ENCODE measurements at places on chromosomes 2 and 18. TPM values are rescaled to one million over a fixed set of nuclear protein-coding genes. Genes with fewer than 3 reads are reported as not detected.

DNA sequence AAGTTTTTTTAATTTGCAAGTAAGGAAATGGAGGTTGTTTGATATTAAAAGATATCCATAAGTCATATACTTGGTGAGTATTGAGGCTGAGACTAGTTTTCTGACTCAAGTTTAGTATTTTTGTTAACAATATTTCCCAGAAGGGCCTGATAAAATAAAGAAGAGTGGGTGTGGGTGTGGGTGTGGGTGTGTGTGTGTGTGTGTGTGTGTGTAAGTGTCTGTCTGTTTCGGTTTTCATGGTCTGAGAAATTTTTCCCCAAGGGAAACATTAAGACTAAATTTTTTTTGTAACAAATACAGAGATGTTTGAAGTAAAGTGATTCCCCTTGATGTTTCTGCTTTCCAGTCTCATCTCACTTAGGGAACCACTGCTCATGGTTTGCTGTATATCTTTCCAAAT is 36.5 kb downstream of the PPM1B start:
- DNase-seq: no peak

- DNase-seq: no peak
Observed at GRCh38 chr2:19425419-19425818, 67.0 kb upstream of the OSR1 start.

DNA sequence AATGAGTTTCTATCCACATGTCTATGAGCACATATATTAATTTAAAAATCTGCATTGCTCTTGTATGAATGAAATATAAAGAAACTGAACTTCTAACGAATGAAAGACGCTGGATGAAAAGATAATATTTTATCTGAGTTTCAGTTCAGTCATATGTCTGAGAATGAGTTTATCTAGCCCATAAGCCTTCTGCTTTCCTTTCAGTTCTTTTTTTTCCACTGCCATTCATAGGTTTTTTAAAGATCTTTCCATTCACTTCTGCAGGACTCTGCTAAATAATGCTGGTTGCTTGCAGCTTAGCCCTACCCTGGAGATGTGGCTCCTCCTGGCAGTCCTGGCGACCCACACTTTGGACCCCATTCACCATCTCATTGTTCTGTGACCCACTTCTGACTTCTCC is 109.0 kb downstream of the BCL2 start:
- no peak for DNase-seq

DNA sequence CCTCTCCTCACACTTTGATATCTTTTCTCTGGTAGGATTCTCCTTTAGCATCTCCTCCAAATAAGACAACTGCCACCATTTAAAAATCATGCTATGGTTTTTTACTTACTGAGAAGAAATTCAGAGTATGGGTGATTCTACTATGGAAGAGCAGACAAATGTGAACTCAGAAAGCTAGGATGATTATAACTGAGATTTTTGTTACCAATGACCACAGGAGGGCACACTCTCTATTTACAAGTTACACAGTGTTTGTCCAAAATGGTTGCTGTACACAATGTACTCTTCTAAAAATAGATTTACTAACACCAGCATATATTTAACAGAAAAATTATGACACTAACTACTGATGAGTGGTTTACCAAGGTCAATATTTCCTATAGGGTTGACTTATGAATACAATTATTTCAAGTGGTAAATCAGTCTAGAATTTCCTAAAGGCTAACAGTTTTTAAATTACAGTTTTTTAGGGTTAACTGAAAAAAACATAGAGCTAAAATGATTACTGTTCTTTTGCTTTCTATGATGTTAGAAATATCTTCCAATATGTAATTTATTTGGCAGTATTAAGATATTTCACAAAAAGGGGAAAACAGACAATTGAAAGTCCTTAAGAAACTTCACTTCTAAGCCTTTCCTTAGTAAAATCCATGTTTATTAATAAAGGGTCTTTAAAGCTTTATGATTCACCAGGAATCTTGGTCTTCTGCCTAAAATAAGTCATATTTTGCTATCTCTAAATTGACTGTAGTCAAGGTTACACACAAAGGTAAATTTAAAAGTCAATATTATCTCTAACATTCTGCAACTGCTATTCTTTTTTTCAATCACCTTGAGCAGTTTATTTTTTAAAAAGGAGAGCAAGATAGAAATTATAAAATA is 57.2 kb downstream of the MAP4K3 start:
- DNase-seq: no peak

DNA sequence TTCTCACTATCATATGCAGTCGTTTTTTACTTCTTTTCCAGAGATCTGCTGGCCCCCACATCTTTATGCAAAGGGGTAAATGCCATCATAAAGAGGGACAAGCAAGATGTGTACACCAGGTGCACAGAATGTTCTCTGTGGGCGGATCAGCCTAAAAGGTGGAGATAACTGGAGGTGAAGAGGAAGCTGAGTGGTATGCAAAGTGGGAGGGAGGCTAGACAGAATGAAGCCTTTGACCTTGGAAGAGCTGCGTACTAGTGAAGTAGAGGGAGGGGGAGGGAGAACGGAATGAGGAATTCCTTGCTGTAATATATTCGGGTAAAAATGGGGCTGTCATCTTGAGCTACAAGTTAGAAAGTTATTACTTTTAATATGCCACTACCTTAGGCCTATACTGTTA is 287.5 kb upstream of the VRK2 start:
- DNase-seq: no peak

DNA sequence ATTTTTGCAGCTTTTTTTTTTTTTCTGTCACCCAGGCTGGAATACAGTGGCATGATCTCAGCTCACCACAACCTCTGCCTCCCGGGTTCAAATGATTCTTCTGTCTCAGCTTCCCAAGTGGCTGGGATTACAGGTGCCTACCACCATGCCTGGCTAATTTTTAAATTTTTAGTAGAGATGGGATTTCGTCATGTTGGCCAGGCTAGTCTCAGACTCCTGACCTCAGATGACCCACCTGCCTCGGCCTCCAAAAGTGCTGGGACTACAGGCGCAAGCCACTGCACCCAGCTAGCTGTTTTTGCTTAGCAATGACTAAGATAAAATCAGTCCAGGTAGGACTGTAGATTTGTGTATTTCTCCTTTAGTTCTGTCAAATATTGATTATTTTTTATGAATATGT is 403.7 kb downstream of the PID1 start:
- DNase-seq: no peak

- DNase-seq: no peak
Observed at GRCh38 chr2:171244466-171244969, 83.8 kb upstream of the TLK1 start.

- DNase-seq: no peak
Observed at GRCh38 chr2:128433911-128434550, 115.4 kb upstream of the HS6ST1 start.

DNA sequence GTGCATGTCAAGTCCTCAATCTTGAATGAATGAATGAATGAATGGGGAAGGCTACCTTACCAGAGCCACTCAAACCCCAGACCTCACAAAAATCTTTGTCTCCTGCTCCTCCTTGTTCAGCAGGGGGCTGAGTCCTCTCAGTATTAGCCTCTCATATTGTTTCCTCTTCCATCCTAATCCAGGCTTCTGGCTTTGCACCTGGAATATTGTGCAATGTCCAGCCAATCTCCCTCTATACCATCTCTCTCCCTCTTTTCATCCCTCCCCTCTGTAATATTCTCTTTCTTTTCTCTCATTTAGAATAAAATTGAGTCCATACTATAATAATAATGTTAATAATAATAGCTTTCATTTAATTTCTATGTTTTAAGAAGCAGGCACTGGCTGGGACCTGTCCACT is 34.3 kb downstream of the ARHGAP25 start:
- no peak for DNase-seq

GRCh38 chr2:18639756-18640453 is 50.5 kb upstream of the NT5C1B start:
- DNase-seq: no peak

GRCh38 chr2:180115269-180115668 is 108.2 kb upstream of the CWC22 start:
- DNase-seq: no peak

GRCh38 chr2:67277450-67277849 is 119.7 kb upstream of the ETAA1 start:
- no peak for DNase-seq

DNA sequence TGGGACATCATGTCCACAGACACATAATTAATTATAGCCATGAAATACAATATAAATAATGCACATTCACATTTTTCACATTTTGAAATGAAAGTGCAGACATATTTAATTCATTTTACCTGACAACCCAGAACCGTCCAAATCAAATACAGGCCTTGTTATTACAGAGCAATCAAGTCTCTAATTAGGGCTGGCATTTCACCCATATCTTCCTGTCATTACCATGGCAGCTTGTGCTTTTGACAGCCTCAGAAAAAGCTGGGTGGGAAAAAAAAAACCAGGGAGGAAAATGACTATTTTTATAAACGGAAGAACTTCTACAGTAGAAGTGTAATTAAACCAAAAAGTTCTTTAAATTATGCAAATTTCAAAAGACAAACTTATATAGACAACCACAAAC is 436.4 kb downstream of the FBXO15 start:
- DNase-seq: no peak

GRCh38 chr2:133836691-133837345 is 268.6 kb upstream of the NCKAP5 start:
- no peak for DNase-seq

- DNase-seq: no peak
Observed at GRCh38 chr2:72027426-72028161, 120.1 kb downstream of the CYP26B1 start.

DNA sequence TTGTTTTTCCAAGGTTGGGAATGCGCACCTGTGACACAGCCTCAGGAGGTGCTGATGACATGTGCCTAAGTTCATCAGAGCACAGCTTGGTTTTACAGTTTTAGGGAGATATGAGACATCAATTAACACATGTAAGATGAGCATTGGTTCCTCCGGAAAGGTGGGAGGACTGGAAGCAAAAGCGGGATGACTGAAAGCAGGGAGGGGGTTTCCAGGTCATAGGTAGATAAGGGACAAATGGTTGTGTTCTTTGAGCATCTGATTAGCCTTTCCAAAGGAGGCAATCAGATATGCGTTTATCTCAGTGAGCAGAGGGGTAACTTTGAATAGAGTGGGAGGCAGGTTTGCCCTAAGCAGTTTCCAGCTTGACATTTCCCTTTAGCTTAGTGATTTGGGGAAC is 26.3 kb downstream of the CAPG start:
- no peak for DNase-seq

GRCh38 chr2:181607629-181608590 is 49.0 kb downstream of the CERKL start:
- no peak for DNase-seq

Gene EDAR
- 0.46 TPM for total RNA-seq

Gene MALT1
- total RNA-seq: 70.8 TPM

Gene PRSS56
- total RNA-seq: not detected

Gene IL1R2
- total RNA-seq: 11.8 TPM

Gene TM4SF20
- total RNA-seq: not detected

Gene EXOC6B
- total RNA-seq: 11.0 TPM

Gene TMEFF2
- not detected for total RNA-seq
